ENCODE measurements at places on chromosomes 12 and 14.

GRCh38 chr12:92661269-92661668 is 41.5 kb upstream of the PLEKHG7 start:
- no peak for DNase-seq

DNA sequence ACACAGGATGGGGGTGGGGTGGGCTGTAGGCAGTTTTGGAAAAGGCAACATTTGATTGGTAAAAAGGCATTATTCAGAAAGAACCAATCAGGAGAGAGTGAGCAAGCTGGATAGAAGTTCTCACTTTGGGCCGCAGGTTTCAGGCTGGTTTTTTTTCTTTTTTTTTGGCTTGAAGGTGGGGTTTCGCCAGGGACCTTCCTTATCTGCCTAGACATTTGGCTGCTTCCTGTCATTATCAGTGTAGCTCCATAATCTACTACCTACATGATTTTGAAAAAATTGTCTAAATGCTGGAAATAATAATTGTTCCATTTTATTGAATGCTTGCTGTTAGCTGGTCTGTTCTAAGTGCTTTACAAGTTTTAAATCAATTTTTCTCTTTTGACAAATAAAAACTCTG is 649.0 kb downstream of the TMTC2 start:
- no peak for DNase-seq

DNA sequence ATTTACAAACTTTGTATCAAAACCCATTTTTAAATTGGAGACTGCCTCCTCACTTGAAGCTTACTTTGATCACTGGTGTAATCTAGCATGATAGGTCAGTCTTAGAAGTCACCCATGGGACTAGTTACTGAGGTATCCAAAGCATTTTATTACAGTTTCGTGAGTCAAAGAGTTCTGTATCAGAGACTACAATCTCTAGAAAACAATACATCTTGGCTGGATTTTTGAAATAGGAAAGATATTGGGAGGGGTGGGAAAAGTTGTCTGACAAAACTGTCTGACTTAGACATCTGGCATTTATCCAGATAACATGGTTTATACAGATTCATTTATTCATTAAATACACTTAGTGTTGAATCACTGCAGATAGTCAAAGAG is 173.5 kb upstream of the PDZRN4 start:
- DNase-seq = no peak

GRCh38 chr12:18864900-18865561 is 127.1 kb downstream of the CAPZA3 start:
- DNase-seq = no peak

- no peak for DNase-seq
Observed at GRCh38 chr12:107436376-107436775, 249.2 kb upstream of the PWP1 start.

DNA sequence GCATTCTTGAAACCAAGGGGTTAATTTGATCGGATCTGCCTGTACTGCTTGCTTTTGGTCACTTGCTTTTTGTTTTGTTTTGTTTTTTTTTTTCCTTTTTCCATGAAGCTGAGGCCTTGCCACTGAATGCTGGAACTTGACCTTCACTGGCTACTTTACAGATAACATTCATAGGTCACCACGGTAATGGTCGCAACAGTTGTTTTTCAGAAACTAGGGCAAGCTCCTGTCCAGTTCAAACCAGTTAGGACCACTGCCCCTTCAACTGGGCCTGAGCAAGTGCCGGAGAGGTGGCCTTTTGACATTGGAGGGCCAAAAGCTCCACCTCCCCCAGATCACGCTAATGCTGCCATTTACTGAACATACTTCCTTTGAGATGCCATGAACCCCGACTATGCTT is 147.6 kb downstream of the FOXN3 start:
- no peak for DNase-seq

DNA sequence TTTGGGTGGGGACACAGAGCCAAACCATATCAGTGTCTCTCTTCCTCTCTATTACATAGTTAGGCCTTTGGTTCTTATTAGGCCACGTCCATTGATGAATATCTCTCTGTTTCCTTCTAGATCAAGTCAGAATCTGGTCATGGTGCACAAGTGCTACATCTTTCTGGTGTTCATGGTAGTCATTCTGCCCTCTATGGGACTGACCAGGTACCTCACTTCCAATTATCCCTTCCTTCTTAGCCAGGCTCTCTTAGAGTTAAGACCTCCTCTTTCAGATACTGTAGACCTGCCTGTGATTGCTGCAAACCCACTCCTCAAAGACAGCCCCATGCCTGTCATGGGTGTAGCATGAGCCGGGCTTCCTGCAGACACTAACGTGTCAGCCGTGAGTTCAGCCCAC is 25.2 kb downstream of the NGB start:
- DNase-seq = no peak

DNA sequence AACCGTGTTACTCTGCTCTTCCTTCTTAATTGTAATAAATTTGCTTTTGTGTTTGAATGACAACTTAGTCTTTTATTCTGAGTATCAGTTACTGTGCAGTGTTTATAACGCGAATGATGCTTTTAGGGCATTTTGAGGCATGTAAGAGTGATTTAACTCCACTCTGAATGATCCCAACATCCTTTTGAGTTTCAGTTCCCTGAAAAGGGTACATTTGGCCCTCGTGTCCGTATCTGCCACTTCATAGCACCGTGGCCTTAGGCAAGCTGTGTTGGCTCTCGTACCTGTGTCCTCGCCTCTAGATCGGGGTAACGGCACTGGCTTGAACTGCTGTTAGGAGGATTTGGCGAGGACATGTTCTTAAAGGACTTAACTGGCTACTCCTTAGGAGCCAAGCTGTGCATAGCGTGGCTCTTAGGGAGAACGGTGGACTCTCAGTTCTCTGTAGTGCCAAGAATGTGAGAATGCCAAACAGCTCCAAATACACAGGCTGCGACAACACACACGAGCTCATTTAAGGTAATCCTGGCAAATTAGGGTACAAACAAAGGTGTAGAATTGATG is 92.0 kb downstream of the PPP2R5C start:
- DNase-seq = no peak

DNA sequence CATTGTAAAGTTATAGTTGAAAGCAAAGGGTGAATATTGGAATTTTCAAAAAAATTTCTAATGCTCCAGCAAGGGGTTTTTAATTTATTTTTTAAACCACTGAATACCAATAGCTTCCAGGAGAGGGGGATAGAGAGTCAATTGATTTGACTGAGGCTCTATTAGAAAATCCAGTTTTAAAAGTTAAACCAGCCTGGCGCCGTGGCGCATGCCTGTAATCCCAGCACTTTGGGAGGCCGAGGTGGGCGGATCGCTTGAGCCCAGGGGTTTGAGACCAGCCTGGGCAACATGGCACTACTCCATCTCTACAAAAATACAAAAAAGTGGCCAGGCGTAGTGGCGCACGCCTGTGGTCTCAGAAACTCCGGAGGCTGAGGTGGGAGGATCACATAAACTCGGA is 150.1 kb downstream of the SLC38A4 start:
- no peak for DNase-seq

All from esophagus squamous epithelium (tissue), 5 donors.